ENCODE measurements at places on chromosomes 12 and 14.

GRCh38 chr14:100159865-100160533 lies 554 bp upstream of the DEGS2 start:
- DNase-seq: no peak

GRCh38 chr12:14373217-14373616 lies 7.7 kb downstream of the ATF7IP start:
- DNase-seq: no peak

GRCh38 chr12:46260913-46261476 lies 7.8 kb downstream of the SLC38A1 start:
- no peak for DNase-seq

DNA sequence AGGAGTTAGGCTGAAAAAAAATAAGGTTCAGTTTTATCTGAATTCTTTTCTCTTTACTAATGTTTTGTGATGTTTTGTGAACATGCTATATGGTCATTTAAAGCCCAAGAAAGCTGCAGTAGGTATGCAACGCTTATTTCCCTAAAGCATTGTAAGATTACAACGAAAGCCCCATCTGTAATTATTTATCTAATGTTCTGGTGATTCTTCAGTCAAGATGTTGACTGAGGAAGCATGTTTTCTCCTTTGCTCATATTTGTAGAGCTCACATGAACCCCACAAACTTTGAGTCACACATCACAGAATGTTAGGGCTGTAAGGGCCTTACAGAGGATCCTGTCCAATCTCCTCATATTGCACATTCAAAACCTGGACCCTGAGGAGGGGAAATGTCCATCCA lies 3.2 kb upstream of the TUBA1C start:
- no peak for DNase-seq

GRCh38 chr14:100815478-100816285 lies 10.2 kb upstream of the MEG3 start:
- DNase-seq: no peak

- DNase-seq: no peak
Measured at GRCh38 chr14:63448841-63449240, 94.3 kb downstream of the PPP2R5E start.

GRCh38 chr12:43362910-43363694 lies 188.9 kb downstream of the ADAMTS20 start:
- DNase-seq: no peak

GRCh38 chr14:67167420-67168109 lies 21.7 kb upstream of the GARIN2 start:
- DNase-seq: no peak

DNA sequence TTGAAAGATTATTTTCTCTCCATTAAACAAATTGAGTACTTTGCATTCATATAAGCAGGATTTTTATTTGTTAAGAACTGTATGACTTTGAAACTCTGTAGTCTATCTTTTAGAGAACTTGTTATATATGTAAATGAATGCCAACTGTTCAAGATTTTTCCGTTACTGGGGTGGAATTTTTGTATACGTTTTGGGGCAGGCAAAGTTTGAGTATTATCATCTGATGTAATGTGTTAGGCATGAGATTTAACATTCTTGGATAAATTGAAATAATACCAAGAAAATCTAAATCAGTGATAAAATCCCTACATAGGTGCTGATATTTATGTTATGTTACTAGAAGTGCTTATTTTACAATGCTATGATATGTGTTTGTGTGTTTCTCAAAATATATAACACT lies 8.4 kb downstream of the CNOT2 start:
- DNase-seq: no peak

GRCh38 chr12:38831715-38832114 lies 73.7 kb downstream of the CPNE8 start:
- no peak for DNase-seq

GRCh38 chr14:63375769-63376168 lies 57.0 kb upstream of the GPHB5 start:
- no peak for DNase-seq

DNA sequence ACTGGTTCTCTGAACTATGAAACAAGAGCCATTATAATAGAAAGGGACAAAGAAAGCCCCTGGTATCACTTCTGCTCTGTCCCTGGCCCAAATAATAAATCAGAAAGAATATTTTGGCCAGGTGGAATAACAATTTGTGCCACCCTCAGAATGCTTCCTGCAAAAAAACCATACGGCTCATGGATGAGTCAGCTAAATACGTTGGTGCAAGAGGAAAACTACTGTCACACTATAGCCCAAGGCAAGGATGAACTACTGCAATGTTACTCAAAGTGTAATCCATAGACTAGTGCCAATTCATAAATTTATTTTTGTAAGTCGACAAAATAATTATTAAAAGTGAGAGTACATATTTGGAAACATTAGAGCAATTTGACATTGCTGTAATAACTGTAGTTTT lies 68.2 kb downstream of the ANKS1B start:
- DNase-seq: no peak

DNA sequence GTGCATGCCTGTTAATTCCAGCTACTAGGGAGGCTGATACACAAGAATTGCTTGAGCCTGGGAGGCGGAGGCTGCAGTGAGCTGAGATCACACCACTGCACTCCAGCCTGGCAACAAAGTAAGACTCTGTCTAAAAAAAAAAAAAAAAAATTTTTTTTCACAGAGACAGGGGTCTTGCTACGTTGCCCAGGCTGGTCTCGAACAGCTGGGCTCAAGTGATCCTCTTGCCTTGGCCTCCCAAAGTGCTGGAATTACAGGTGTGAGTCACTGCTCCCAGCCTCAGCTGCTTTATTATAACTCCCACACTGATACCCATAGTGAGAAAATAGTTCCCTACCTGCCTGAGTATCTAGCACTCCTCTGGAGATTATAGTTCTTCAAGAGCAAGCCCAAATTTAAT lies 11.2 kb downstream of the HAUS4 start:
- no peak for DNase-seq

DNA sequence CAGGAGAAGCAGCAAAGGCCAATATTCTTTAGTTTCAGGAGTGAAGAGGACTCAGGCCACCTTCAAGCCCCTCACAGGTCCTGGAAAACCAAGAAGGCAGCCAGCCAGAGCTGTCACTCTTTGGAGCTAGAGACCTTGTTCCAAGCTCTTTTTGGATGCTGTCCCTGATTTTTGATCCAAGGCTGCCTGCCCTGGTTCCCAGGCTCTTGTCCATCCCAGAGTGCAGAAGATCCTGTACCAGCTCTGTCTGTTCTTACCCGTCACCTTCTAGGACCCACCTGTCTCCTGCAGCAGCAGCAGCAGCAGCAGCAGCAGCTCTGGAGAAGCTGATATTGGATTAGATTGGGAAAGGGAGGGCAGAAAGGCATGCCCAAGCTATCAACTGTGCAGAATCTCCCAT lies 157.1 kb upstream of the NEDD1 start:
- DNase-seq: no peak

DNA sequence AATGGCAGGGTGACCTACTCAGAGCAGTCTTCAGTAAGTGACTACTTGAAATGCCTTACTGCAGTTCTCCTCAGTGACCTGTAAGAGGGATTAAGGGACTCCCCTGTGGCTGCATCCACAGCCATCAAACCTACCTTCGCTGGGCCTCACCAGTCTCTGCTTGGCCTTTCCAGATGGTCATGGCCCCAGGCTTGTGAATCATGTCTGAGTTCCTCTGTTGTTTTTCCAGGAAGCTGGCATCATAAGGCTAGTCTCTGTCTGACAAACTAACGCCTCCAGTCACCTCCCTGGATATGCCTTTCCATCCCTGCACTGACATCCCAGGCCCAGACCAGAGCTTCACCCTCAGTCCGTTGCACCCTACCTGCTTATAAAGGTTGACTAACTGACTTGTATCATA lies 14.0 kb downstream of the RNASE2 start:
- DNase-seq: no peak

DNA sequence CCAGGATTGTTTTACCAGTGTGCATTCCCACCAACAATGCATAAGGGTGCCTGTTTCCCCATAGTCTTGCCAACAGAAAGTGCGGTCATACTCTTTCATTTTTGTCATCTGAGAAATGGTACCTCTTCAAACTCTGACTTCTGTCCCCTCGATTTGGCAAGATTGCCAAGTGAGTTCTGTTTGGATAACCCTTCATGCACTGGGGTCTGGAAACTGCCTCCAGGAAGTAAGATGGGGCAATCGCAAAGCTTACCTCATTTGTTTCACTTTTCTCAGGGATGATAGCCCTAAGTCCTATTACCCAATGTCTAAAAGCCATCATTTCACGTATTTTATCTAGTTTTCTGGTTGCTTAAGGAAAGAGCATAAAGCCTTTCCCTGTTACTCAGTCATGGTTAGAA lies 28.6 kb upstream of the NR1H4 start:
- DNase-seq: no peak

DNA sequence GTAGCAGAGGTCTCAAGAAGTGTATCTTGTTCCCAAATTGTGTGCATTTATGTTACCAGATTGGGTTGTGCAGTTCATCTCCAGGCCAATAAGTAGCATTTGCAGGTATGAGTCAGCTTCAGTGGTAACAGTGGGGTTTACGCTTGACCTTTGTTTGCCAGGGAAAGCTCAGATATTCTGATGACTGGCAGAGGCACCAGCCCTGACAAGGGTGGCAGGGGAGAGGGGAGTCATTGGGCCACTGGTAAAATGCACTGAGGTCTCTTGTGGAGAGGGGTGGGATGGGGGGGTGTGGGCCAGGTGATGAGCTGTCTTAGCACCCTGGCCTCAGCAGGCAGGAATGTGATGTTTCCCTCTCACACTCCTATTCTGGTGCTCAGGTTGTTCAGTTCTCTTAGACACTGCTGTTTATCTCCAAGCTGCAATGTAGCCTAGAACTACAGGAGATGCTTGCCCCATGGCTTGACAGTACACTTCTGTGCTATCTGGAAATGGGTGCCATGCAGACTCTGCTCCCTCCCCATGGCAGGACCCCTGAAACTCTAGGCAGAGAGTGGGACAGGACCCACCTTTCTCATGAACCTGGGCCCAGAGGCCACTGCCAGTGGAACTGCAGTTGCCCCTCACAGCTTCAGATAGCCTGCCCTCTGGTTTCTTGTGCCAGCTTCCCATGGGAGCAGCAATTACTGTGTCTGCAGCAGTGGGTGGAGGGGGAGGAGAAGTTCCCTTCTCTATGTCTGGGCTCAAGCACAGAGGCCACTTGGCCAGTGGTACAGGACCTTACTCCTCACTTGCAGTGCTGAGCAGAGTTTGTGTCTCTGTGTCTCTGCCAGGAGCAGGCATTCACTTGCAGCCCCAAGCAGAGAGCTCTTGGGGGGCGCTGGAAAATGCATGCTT lies 31.9 kb downstream of the USP15 start:
- no peak for DNase-seq

GRCh38 chr12:18090093-18090492 lies at the start of gene RERGL:
Gene RERGL (minus strand): TSS chr12:18090193. CDS start chr12:18090140, 53 bp downstream.
- DNase-seq: no peak

DNA sequence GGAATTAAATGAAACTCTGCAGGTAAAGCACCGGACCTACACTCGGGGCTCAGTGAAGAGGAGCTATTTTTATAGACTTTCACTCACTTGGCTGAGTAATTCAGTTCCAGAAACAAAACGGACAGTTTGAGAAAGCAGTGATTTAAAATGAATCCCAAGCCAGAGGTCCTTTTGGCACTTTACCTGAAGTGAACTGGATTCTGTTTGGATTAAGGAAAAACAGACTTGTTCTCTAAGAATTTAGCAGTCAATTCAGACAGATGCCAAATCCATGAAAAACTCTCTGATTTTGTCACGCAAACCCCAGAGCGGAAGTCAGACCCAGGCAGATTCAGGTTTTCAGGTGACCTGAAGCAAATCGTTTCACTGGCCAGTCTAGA lies 4.9 kb upstream of the VASH1 start:
- DNase-seq: no peak

DNA sequence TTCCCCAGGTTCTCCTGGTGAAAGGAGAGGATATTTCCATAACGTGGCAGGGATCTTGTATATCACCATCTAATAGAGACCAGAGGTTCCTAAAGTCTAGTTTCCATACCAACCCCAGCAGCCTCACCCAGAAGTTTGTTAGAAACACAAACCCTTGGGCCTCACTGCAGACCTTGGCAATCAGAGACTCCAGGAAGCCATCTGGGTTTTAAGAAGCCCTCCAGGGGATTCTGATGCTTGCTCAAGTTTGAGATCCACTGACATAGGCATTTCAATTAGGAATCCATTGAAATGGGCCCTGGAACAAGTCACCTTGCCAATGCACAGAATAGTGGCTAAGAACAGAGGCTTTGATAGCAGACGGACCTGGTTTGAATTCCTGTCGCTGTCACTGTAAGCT lies 2.2 kb upstream of the CMKLR1 start:
- no peak for DNase-seq

- no peak for DNase-seq
Measured at GRCh38 chr12:111149299-111149698, 219.6 kb downstream of the PHETA1 start.

DNA sequence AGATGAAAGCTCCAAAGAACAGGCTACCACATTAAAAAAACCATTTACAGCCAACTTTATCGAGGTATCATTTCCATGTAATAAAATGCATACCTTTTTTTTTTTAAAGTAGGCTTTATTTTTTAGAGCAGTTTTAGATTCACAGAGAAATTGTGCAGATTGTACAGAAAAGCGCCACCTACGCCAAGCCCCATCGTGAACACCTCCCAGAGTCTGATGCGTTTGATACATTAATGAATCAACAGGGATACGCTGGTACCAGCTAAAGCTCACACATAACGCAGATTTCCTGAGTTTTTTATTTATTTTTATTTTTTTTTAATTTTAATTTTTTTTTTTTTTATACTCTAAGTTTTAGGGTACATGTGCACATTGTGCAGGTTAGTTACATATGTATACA lies 129.9 kb downstream of the KIF26A start:
- DNase-seq: no peak

- no peak for DNase-seq
Measured at GRCh38 chr12:18415227-18415626, 153.9 kb downstream of the PIK3C2G start.

- DNase-seq: no peak
Measured at GRCh38 chr14:63051301-63051700, 6.0 kb upstream of the KCNH5 start.

DNA sequence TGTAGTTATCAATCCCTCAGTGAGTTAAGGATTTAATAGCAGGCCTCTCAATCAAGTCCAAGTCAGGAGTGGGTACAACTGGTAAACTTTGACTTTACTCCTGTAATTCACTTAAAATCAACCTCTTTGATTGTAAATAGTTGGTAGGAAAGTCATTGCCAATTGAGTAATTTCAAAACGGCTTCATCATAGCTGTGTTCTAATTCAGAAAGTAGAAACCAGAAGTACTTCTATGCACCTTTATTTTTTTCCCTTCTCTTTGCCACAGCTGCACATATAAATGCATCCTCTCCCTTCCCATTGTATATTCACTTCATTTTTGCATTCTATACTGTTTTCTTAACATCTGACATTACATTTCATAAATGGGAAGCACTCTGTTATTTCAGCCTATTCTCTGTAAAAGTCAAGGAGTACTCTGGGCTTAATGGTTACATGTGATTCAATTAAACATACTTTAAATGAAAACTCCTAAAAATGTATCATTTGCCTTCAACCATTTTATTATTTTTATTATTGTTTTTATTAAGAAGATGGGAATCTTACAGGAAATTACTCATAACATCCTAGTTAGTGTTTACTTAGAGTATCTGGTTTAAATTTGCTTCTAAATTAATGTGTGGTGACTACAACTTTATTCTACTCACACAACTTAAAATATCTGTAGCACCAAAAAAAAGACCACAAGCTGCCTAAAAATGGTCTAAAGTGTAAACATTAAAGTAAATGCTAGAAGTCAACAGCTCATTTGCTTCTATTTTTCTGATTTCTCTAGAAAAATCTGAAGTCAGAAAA lies 171.2 kb downstream of the CEP128 start:
- no peak for DNase-seq

Measured in activated T-helper 2 cell treated with anti-CD3 and anti-CD28 coated beads, Interferon-gamma antibody, Interleukin-2, Interleukin-4, amounts not matched to agents 10 μg/mL and 5 μg/mL and 100 μg/mL, durations not matched to agents 14 hours and 24 hours and 36 hours (primary cell).